ENCODE measurements at places on chromosomes 12 and 14. TPM values are rescaled to one million over a fixed set of nuclear protein-coding genes. Genes with fewer than 3 reads are reported as not detected.

Gene GPX2
- total RNA-seq = not detected

Gene ASCL1
- total RNA-seq = not detected

Gene CEBPE
- total RNA-seq = not detected

Gene OGFOD2
- 13.3 TPM for total RNA-seq

Gene RNU6-8
- total RNA-seq = not detected

Gene VRTN
- 0.14 TPM for total RNA-seq

Gene RNF212B
- total RNA-seq = not detected

DNA sequence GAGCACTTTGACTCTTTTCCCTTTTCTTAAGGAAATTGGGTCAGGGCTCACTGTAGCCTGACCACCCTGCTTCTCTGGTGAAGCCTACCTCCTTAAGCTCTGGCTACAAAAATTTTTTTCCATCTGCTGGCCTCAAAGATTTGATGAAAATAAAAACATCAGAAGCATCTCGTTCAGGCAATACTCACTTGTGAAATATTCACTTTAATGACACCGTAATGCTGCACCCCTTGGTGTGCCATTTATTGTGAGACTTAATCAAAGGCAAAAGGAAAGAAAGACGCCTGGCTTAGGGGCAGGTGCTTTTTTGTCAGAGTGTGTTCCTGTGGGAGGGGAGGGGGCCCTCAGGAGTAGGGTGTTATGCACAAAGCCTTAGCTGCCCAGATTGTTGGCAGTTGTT, 155.0 kb upstream of the TMPO start:
- no peaks in the 10 kb centered on the region for H3K36me3 ChIP-seq
- no peak overlapping the region for H3K27ac ChIP-seq
- peaks cover 3% of the 10 kb centered on the region for H3K27me3 ChIP-seq
- no peak overlapping the region for H3K4me3 ChIP-seq
- H3K4me1 ChIP-seq = peaks cover 3% of the 10 kb centered on the region

DNA sequence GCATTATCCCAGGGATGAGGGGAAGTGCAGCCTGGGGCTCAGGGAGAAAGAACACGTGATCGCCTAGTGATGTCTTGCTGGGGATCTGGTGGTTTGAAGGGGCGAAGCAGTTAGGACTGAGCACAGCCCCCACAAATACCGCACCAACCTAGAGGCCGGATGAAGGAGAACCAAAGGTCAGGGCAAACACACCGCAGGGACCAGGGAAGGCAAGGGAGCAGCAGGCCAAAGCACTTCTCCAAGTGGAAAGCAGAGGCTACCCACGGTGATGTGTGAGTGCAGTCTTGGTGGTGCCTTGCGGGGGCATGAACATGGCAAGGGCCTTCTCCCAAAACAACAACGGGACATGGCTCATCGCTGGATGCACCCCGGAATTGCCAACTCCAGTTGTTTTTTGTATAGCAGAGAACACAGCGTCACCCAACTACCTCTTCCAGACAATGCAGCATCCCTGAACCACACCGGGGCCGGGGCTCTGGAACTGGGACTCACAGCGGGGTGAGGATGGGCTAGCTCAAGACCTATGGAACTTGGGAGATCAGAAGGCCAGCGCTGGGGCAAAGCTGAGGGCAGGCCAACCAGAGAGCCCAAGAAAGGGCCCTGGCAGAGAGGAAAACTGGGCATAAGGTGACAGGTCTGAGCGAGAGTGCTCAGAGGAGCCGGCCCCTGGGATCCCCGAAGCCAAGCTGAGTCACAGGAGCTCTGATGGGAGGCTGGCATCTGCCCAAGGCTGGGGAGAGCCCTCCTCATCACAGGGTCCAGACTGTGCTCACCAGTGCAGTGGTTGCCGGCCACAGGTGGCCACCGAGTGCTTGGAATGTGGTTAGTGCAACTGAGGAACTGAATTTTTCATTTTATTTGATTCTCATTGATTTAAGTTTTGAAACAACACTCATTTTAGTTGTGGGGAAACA, 11.1 kb downstream of the GALNT16 start:
- peaks cover 11% of the 10 kb centered on the region for H3K4me1 ChIP-seq
- H3K4me3 ChIP-seq = no peak overlapping the region
- H3K27me3 ChIP-seq = no peaks in the 10 kb centered on the region
- peak; percentile 47 for DNase-seq
- H3K27ac ChIP-seq = no peak overlapping the region

DNA sequence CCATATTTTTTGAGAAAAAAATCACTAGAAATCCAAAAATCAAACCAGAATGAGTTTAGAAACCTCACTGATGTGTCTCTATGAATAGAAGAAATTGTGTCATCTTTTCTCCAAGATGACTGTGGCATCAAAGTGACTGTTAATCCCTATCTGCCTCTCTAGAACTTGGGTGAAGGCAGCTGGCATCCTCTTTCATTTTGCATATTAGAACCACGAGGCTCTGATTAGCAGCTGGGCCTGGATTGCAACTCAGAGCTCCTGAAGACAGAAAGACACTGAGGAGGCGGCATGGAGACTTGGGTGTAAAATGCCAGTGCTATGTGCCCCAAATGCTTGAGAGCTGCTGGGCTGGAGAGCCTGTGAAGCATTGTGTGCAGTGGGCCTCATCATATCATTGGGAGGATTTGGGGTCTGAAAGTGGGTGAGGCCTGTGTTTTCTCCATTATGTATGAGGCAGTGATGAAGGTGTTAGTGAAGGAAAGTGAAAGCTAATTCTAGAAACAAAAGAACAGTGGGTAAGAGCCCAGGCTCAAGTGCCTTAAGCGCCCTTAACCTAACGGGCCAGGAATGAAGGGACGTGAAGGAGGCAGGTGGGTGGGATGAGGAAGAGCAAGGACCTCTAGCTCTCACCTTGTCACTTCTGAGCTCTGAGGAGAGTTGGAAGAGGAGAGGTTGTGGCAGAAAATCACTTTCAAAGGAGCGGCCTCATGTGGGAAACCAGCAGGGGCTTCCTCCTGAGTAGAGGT, 26.2 kb downstream of the NKX2-8 start:
- H3K27ac ChIP-seq = no peak overlapping the region
- no peaks in the 10 kb centered on the region for H3K4me1 ChIP-seq
- peaks cover 7% of the 10 kb centered on the region for H3K27me3 ChIP-seq
- H3K4me3 ChIP-seq = no peak overlapping the region
- no peak for DNase-seq

DNA sequence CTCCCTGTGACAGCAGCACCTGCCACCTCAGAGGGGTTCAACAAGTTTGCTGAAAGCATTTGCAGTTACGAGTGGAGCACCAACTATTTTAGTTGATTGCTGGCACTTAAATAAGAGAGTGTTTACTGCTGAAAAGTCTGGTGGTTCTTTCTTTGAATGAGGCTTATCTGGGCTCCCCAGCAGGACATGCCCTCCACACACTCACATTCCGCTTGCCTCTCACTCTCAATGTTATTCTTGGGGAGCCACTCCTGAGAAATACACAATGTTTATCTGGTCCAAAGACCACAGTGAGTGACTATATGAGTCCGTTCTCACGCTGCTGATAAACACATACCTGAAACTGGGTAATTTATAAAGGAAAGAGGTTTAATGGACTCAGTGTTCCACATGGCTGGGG, 31.9 kb downstream of the NT5DC3 start:
- DNase-seq = peak; percentile 53
- H3K36me3 ChIP-seq = peaks cover 17% of the 10 kb centered on the region
- no peak overlapping the region for H3K27ac ChIP-seq
- peaks cover 39% of the 10 kb centered on the region for H3K4me1 ChIP-seq
- H3K27me3 ChIP-seq = no peaks in the 10 kb centered on the region

DNA sequence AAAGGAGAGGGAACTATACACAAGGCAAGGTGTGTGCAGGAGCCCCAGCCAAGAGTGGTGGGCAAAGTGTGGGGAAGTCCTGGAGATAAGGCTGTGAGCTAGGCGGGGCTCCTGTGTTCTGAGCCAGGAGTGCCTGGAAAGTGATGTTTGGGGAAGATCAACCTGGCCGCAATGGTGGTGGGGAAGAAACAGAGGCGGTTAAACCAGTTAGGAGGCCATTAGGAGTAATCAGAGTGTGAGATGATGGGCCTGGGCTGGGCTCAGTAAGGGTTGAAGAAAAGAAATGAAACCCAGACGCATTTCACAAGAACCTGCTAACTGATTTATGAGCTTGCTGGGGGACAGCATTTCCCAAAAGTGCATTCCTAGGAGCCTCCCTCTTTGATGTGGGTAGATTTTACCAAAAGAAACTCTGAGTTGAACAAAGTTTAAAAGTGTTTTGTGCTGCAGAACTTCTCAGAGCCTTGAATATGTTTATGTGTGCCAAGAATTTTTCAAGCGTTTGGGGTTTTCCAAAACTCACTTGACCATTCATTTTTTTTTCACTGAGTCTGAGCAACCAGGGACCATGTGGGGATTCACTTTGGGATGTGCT, 34.2 kb upstream of the LRP1-AS start:
- H3K4me1 ChIP-seq = no peaks in the 10 kb centered on the region
- H3K36me3 ChIP-seq = peaks cover 33% of the 10 kb centered on the region
- DNase-seq = peak; percentile 10
- H3K27ac ChIP-seq = no peak overlapping the region

DNA sequence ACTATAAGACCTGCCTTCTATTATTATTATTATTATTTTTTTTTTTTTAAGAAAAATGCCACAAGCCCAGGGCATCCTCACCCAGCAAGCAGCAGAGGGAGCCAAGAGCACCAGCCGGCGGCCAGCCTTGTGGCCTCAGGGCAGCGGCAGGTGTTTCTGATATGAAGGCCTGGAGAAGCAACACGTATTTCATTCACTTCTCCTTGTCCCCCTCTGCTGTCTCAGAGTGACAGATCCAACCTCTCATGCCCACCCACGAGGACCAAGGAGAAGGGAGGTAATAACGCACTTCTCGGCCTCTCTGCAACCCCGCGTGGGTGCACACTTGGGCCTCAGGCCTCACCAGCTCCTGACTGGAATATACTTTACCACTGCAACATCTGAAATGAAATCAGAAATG, 25.4 kb downstream of the CDC42BPB start:
- DNase-seq = no peak
- no peaks in the 10 kb centered on the region for H3K36me3 ChIP-seq
- no peaks in the 10 kb centered on the region for H3K27me3 ChIP-seq
- H3K27ac ChIP-seq = no peak overlapping the region
- H3K4me3 ChIP-seq = no peak overlapping the region

- H3K36me3 ChIP-seq = peaks cover 6% of the 10 kb centered on the region
- no peak overlapping the region for H3K4me3 ChIP-seq
- no peaks in the 10 kb centered on the region for H3K27me3 ChIP-seq
- DNase-seq = peak; percentile 21
These were observed 153.4 kb downstream of the FUT8 start for GRCh38 chr14:65565948-65566347.

- no peak for DNase-seq
- H3K4me1 ChIP-seq = no peaks in the 10 kb centered on the region
- H3K36me3 ChIP-seq = no peaks in the 10 kb centered on the region
These were observed 85.1 kb upstream of the NAV3 start for GRCh38 chr12:77745624-77746023.

GRCh38 chr14:97177016-97177415, 379.8 kb downstream of the VRK1 start:
- no peak overlapping the region for H3K4me3 ChIP-seq
- peaks cover 15% of the 10 kb centered on the region for H3K4me1 ChIP-seq
- no peaks in the 10 kb centered on the region for H3K36me3 ChIP-seq
- no peaks in the 10 kb centered on the region for H3K27me3 ChIP-seq
- DNase-seq = no peak
- no peak overlapping the region for H3K27ac ChIP-seq

DNA sequence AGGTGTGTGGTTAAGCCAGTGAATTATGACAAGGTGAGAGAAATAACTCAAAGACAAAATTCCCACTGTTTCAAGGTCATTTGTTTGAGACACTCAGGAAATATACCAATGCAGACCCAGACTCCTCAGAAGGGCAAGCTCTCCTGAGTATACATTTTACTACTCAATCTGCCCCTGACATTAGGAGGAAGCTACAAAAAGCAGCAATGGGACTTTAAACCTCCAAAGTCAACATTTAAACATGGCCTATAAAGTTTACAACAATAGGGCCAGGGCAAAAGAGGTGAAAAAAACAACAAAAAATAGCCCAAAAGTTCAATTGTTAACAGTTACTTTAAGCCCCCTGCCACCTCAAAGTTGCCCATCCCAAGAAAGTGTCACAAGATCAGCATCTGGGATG, 19.5 kb upstream of the PEX5 start:
- no peaks in the 10 kb centered on the region for H3K36me3 ChIP-seq
- no peak overlapping the region for H3K4me3 ChIP-seq
- no peaks in the 10 kb centered on the region for H3K4me1 ChIP-seq
- H3K27ac ChIP-seq = no peak overlapping the region
- DNase-seq = no peak
- no peaks in the 10 kb centered on the region for H3K27me3 ChIP-seq

GRCh38 chr14:44995196-44995595, 33.2 kb downstream of the TOGARAM1 start:
- no peak overlapping the region for H3K27ac ChIP-seq
- H3K4me1 ChIP-seq = no peaks in the 10 kb centered on the region
- no peak overlapping the region for H3K4me3 ChIP-seq
- H3K27me3 ChIP-seq = no peaks in the 10 kb centered on the region
- DNase-seq = no peak
